Activated CD8-positive, alpha-beta memory T cell treated with anti-CD3 and anti-CD28 coated beads, Interleukin-2, amount 10 ng/mL, durations not matched to agents 7 days and 5 days (primary cell): ENCODE measurements at places on chromosomes 2 and 18. TPM values are rescaled to one million over a fixed set of nuclear protein-coding genes. Genes with fewer than 3 reads are reported as not detected.

Gene C2orf66
- not detected for total RNA-seq

Gene MAP2
- total RNA-seq, result 0.16 TPM

Gene GALNT3
- total RNA-seq, result 13.8 TPM

Gene CFAP221
- not detected for total RNA-seq

Gene DES
- not detected for total RNA-seq

Gene DGUOK
- total RNA-seq, result 75.4 TPM

Gene LAMA3
- total RNA-seq, result 0.23 TPM

Gene SFTPB
- total RNA-seq, result not detected

Gene MC2R
- total RNA-seq, result not detected

Gene LIPG
- total RNA-seq, result not detected

Gene NEURL3
- total RNA-seq, result 0.38 TPM

Gene DPYSL5
- total RNA-seq, result not detected

Gene PROKR1
- total RNA-seq, result not detected

Gene CD226
- total RNA-seq, result 83.3 TPM

Gene GPR17
- total RNA-seq, result not detected
